Right lobe of liver (tissue), 6 donors: ENCODE measurements at places on chromosomes 2 and 18. TPM values are rescaled to one million over a fixed set of nuclear protein-coding genes. Genes with fewer than 3 reads are reported as not detected.

EFR3B gene
- 0.33 TPM for total RNA-seq

PNO1 gene
- total RNA-seq: 12.7 TPM

HOXD9 gene
- total RNA-seq: not detected

DNA sequence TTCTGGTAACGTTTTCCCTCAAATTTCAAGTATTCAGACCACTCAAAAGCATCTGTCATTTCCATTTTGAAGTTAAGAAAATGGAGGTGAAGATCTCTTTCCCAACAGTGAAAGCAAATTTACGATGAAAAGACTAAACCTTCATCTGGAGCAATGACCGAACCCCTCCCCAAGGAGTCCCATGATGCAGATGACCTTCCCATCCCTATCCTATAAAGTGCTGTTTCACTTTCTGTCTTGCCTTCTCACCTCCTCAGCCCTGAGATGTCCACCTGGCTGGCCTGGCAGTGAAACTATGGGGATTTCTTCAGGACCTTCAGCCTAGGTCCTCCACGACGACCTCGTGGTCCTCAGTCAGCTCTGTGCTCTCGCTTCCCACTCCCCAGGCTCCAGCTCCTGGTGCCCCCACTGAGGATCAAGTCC lies 925 bp upstream of the NPC1 start:
- DNase-seq: no peak

GRCh38 chr2:189369566-189369965 lies 71.7 kb upstream of the WDR75 start:
- DNase-seq: no peak

GRCh38 chr2:241944821-241945220 lies 75.3 kb downstream of the RTP5 start:
- DNase-seq: no peak

DNA sequence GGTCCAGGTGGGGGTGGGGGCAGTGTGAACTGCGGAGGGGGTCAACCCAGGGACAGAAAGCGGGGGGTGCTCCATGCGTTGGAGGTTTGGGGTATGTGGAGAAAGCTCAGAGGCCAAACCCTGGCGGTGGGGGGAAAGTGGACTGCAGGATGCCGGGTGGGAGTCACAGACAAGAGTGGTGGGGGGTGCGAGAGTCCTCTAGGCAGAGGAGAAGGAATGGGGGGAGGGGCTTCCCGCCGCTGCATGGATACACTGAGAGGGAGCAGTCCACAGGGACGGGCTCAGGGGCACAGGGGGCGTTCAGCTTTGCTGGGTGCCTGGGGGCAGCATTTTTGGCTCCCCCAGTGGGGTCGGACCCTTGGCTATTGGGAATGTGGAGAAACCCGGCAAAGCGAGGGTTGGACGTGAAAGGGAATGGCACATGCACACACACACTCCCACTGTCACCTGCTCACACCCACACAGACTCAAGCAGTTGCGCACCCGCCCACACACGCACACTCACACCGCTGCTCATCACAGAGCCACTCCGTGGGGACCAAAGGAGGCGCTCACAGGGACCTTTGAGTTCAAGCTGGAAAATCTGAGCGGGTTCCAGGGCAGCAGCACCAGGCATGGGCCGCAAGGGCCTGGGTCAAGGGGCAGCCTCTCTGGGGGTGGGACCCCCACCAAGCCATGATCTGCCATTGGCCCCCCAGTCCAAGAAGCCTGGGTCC lies 7.7 kb downstream of the GBX2 start:
- no peak for DNase-seq

GRCh38 chr2:85589181-85589580 lies 5.0 kb downstream of the VAMP5 start:
- no peak for DNase-seq

DNA sequence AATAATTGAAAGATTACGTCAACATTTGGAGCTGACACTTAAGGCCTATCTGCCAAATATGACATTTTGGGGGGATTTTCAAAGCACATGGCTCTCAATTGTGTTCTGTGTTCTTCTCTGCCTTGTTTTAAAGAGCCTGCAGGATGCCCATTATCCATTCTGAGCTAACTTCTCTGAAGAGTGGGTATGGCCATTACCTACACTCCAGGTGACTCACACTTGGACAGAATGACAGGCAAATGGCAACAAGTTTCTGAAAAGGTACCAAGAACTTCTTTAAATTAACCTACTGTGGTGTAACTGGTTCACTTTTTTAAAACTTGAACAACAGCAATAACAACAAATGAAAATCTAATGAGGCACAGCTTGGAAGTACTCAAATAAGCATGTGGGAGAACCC lies 834.9 kb upstream of the SLC39A10 start:
- no peak for DNase-seq

- no peak for DNase-seq
Measured at GRCh38 chr2:64133828-64134227, 10.4 kb downstream of the PELI1 start.

GRCh38 chr2:230077851-230078547 lies 9.3 kb upstream of the SLC16A14 start:
- DNase-seq: no peak

GRCh38 chr2:10561288-10562035 lies 113.3 kb upstream of the ODC1 start:
- no peak for DNase-seq
